ENCODE measurements at places on chromosomes 2 and 18. TPM values are rescaled to one million over a fixed set of nuclear protein-coding genes. Genes with fewer than 3 reads are reported as not detected.

BOLL gene
- total RNA-seq, result not detected

STEAP3 gene
- 11.2 TPM for total RNA-seq

DNA sequence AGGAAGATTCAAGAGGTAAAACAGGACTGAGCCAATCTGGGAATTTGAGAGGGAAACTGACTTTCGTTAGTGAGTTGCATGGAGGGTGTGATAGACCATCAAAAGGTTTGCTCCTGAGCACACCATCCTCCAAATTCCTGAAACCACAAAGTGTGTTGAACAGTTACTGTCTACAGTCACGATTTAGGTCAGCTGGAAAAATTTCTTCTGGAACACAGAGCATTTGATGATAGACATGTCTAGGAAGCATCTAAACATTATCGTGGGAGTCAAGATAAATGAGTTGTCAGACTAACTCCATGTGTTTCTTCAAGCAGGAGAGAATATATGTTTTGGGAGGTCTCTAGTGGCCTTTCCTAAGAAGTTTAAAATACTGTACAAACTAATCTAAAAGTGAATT lies 449.4 kb upstream of the SLC14A2 start:
- no peaks in the 10 kb centered on the region for H3K36me3 ChIP-seq
- H3K4me1 ChIP-seq, result peaks cover 23% of the 10 kb centered on the region

- H3K36me3 ChIP-seq, result no peaks in the 10 kb centered on the region
- H3K27me3 ChIP-seq, result no peaks in the 10 kb centered on the region
- H3K27ac ChIP-seq, result no peak overlapping the region
- no peak for DNase-seq
- no peak overlapping the region for H3K4me3 ChIP-seq
- H3K4me1 ChIP-seq, result peaks cover 8% of the 10 kb centered on the region
Measured at GRCh38 chr2:86281066-86281700, 56.2 kb downstream of the REEP1 start.

- H3K27ac ChIP-seq, result no peak overlapping the region
- no peaks in the 10 kb centered on the region for H3K4me1 ChIP-seq
- DNase-seq, result no peak
- no peaks in the 10 kb centered on the region for H3K27me3 ChIP-seq
- no peak overlapping the region for H3K4me3 ChIP-seq
- H3K36me3 ChIP-seq, result no peaks in the 10 kb centered on the region
Measured at GRCh38 chr2:56295666-56296065, 111.9 kb downstream of the CCDC85A start.

- H3K4me1 ChIP-seq, result no peaks in the 10 kb centered on the region
- no peaks in the 10 kb centered on the region for H3K36me3 ChIP-seq
- H3K27me3 ChIP-seq, result no peaks in the 10 kb centered on the region
- no peak overlapping the region for H3K27ac ChIP-seq
- H3K4me3 ChIP-seq, result no peak overlapping the region
- no peak for DNase-seq
Measured at GRCh38 chr2:11945139-11946126, 199.0 kb downstream of the LPIN1 start.

DNA sequence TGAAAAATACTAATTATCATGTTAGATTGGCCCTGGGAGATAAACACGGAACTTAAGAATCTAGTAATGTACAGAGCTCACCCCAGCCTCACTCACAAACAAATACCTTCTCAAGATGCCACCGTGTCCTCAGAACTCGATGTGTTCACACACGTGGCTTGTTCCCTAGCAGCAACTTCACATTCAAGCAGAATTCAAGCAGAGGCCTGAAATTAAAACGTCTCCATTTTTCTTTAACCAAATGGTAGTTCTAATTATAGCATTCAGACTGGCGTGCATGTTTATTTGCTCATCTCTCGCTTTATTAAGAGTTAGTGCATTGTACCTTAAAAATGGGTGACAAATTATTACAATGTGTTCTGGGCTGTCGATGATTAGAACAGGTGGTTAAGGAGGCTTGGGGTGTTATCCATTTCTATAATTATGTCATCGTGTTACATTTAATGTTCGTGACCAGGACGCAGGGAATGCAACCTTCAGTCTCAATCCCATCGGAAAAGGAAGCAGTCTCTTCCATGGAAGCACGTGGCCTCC lies 57.3 kb upstream of the SLC66A3 start:
- no peaks in the 10 kb centered on the region for H3K4me1 ChIP-seq
- no peak for DNase-seq
- no peak overlapping the region for H3K4me3 ChIP-seq

MC5R gene
- total RNA-seq, result not detected

- H3K27me3 ChIP-seq, result no peaks in the 10 kb centered on the region
- DNase-seq, result no peak
- no peak overlapping the region for H3K4me3 ChIP-seq
- H3K36me3 ChIP-seq, result no peaks in the 10 kb centered on the region
- no peaks in the 10 kb centered on the region for H3K4me1 ChIP-seq
Measured at GRCh38 chr18:78528411-78529258, 451.0 kb upstream of the SALL3 start.

DNA sequence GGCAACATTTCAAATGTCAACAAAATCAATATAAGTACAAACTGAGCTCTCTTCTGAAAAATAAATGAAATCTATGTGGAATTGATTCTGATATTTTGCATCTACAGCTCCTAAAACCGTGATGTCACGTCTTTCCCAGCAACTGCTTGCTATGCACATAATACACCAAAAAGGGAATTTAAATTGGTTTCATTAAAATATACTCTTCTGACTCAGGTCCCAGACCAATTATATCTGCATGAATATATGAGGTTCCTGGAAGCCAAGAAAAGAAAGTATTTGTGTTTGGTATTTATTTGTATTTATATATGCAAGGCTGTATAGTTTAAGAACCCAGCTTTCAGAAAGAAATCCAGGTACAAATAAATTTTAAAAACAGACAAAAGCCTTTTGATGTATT lies 1282.5 kb downstream of the SUCLG1 start:
- no peak overlapping the region for H3K4me3 ChIP-seq
- H3K4me1 ChIP-seq, result no peaks in the 10 kb centered on the region
- H3K27me3 ChIP-seq, result no peaks in the 10 kb centered on the region
- H3K27ac ChIP-seq, result no peak overlapping the region
- DNase-seq, result no peak
- H3K36me3 ChIP-seq, result no peaks in the 10 kb centered on the region

ANKRD30B gene
- not detected for total RNA-seq

DNA sequence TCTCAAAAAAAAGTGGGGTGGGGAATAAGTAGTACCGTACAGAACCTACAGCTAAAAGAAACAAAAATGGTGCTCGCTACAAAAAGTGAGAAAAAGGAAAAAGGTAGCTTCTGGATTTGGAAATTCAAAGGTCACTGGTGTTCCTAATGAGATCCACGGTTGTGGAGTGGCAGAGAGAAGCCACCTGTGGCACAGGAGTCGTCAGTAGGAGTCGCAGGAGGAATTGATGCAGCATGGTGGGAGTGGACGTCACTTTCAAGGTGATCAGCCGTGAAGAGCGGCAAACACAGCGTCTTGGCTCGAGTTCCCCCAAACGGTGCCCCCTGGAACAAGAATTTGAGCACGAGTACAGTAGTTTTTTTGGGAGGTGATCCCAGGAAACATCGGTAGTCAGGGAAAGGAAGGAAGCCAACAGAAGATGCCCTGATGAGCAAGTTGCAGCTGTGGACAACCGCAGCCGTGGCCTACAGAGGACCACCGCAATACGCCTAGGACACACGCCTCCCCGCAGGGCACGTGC lies 1.4 kb upstream of the TTL start:
- peak overlapping the region; percentile 92 for H3K27ac ChIP-seq
- H3K36me3 ChIP-seq, result no peaks in the 10 kb centered on the region
- H3K4me1 ChIP-seq, result peaks cover 8% of the 10 kb centered on the region

GRCh38 chr2:102432386-102432785 lies 9.4 kb downstream of the IL18RAP start:
- no peak for DNase-seq
- no peaks in the 10 kb centered on the region for H3K4me1 ChIP-seq
- H3K4me3 ChIP-seq, result no peak overlapping the region
- H3K27ac ChIP-seq, result no peak overlapping the region
- no peaks in the 10 kb centered on the region for H3K36me3 ChIP-seq
- H3K27me3 ChIP-seq, result no peaks in the 10 kb centered on the region

TPGS2 gene
- 57.0 TPM for total RNA-seq

GRCh38 chr2:172253190-172254052 lies 150.7 kb upstream of the DLX2 start:
- peak; percentile 89 for DNase-seq
- H3K27me3 ChIP-seq, result no peaks in the 10 kb centered on the region
- no peak overlapping the region for H3K4me3 ChIP-seq
- H3K4me1 ChIP-seq, result peaks cover 4% of the 10 kb centered on the region
- no peaks in the 10 kb centered on the region for H3K36me3 ChIP-seq

C18orf63 gene
- not detected for total RNA-seq

YIPF4 gene
- total RNA-seq, result 48.6 TPM

GRCh38 chr2:203783496-203784203 lies 77.2 kb downstream of the CD28 start:
- no peaks in the 10 kb centered on the region for H3K36me3 ChIP-seq
- H3K27ac ChIP-seq, result peak overlapping the region; percentile 47
- H3K4me1 ChIP-seq, result peaks cover 24% of the 10 kb centered on the region
- no peaks in the 10 kb centered on the region for H3K27me3 ChIP-seq
- peak; percentile 39 for DNase-seq

PPP1R1C gene
- 0.40 TPM for total RNA-seq

ACMSD gene
- total RNA-seq, result 6.5 TPM

DNA sequence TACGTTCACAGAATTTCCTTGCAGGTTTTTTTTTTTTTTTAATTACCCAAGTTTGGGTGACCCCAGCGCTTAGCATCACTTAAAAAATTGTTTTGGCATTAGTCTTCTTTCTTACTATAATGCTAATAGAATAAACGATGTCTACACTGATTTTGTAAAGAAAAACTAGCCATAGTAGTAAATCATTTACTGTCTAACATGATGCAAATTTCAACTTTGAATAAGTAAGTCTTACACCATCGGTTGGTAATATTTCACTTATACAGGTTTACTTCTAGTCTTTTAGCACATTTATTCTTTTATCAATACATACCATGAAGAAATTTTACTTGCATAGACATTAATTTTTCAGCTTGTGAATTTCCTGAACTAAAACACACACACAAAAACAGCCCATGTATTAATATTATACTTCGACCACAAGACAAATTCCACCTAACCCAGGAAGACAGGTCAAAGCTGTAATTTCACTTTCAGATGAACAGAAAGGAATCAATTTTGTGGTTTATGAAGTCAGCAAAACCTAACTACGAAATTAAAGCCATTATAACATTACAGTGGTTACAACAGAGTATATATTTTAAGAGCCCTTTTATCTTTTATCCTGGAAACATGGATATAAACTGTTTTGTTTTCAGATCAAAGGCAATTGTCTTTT lies 1.9 kb downstream of the YES1 start:
- no peaks in the 10 kb centered on the region for H3K36me3 ChIP-seq
- peak overlapping the region; percentile 99 for H3K4me3 ChIP-seq
- peaks cover 20% of the 10 kb centered on the region for H3K4me1 ChIP-seq
- H3K27ac ChIP-seq, result no peak overlapping the region
- no peak for DNase-seq
- no peaks in the 10 kb centered on the region for H3K27me3 ChIP-seq

KIF1A gene
- total RNA-seq, result 16.5 TPM

GRCh38 chr2:88211003-88211808 lies 41.1 kb downstream of the THNSL2 start:
- H3K27me3 ChIP-seq, result no peaks in the 10 kb centered on the region
- H3K36me3 ChIP-seq, result no peaks in the 10 kb centered on the region
- no peak overlapping the region for H3K4me3 ChIP-seq

DNA sequence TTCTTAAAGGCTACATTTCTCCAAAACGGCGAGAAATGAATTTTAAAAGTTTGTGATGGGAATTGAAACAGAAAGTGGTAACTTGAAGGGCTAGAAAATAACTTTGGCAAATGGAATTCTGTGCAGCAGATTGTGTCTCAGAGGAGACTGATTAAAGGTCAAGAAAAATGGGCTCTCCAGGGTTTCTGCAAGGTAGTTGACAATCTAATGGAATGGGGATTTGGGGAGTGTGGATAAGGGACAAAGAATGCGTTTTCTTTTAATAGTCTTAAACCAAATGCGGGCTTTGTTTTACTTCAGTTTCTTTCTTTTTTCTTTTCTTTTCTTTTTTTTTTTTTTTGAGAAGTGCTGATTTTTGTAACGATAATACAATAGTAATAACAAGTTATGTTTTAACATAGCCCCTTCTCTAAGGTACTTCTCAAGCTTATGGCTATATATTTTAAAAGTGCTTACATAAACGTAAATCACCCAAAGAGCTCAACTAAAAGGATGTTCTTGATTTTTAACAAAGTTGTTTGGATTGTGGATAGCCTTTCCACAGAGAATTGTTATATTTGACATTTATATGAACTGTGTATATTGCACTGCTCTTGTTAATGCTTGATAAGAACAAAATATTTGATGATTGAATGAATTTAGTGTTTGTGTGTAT lies 36.6 kb downstream of the CAMKMT start:
- no peaks in the 10 kb centered on the region for H3K4me1 ChIP-seq
- no peaks in the 10 kb centered on the region for H3K36me3 ChIP-seq
- H3K27me3 ChIP-seq, result no peaks in the 10 kb centered on the region
- no peak overlapping the region for H3K4me3 ChIP-seq
